ENCODE measurements at places on chromosomes 16 and 17. TPM values are rescaled to one million over a fixed set of nuclear protein-coding genes. Genes with fewer than 3 reads are reported as not detected.

- peak; percentile 52 for DNase-seq
Observed at GRCh38 chr17:38554430-38555350, 51.1 kb downstream of the SRCIN1 start.

- no peak for DNase-seq
Observed at GRCh38 chr17:539066-539465, 175.6 kb downstream of the VPS53 start.

THAP11 gene
- 18.1 TPM for total RNA-seq

GRCh38 chr16:31213877-31214707, at the start of gene TRIM72:
TRIM72 (plus strand) TSS chr16:31214119; CDS start chr16:31214739, 620 bp downstream.
- no peak for DNase-seq

CSH2 gene
- total RNA-seq = 4.3 TPM

- peak; percentile 23 for DNase-seq
Observed at GRCh38 chr16:76955629-76956028, 235.4 kb upstream of the MON1B start.

SOST gene
- not detected for total RNA-seq

ATP1B2 gene
- 0.89 TPM for total RNA-seq

SLC16A6 gene
- 0.34 TPM for total RNA-seq

GRCh38 chr16:28540346-28540745, 1.6 kb upstream of the NUPR1 start:
- no peak for DNase-seq

DNA sequence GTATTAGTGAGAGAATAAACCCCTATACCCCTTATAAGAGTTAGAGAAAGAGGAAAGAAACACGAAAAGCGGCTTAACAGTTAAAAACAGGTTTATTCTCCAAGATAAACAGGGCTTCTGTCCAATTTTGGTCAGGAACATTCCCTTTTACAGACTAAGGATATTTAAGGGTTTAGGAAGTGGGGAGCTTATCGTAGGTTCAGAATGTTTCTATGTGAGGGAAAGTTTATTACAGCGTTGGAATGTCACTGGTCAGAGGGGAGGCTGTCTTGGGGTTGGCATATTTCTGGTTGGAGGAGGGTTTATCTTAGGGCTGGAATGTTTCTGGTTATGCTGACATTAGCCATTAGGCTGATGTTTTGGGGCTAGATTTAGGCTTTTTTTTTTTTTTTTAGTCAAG, 34.1 kb upstream of the WWOX start:
- DNase-seq = peak; percentile 67

GRCh38 chr17:42459256-42459800, 650 bp downstream of the ATP6V0A1 start:
- peak; percentile 64 for DNase-seq

NOXO1 gene
- total RNA-seq = 0.89 TPM

MPP2 gene
- total RNA-seq = 8.0 TPM

- DNase-seq = no peak
Observed at GRCh38 chr17:83078378-83079351, 744 bp upstream of the METRNL start.

GRCh38 chr17:49108318-49108717, 24.3 kb upstream of the B4GALNT2 start:
- DNase-seq = peak; percentile 86

CAVIN1 gene
- 644 TPM for total RNA-seq

GRCh38 chr17:21814776-21815175, 122.5 kb downstream of the KCNJ18 start:
- no peak for DNase-seq

- no peak for DNase-seq
Observed at GRCh38 chr17:73986641-73987177, 216.8 kb upstream of the RPL38 start.

- no peak for DNase-seq
Observed at GRCh38 chr17:50181144-50181543, 15.3 kb downstream of the SGCA start.

GRCh38 chr16:71255721-71256120, 25.2 kb upstream of the HYDIN start:
- no peak for DNase-seq

DNA sequence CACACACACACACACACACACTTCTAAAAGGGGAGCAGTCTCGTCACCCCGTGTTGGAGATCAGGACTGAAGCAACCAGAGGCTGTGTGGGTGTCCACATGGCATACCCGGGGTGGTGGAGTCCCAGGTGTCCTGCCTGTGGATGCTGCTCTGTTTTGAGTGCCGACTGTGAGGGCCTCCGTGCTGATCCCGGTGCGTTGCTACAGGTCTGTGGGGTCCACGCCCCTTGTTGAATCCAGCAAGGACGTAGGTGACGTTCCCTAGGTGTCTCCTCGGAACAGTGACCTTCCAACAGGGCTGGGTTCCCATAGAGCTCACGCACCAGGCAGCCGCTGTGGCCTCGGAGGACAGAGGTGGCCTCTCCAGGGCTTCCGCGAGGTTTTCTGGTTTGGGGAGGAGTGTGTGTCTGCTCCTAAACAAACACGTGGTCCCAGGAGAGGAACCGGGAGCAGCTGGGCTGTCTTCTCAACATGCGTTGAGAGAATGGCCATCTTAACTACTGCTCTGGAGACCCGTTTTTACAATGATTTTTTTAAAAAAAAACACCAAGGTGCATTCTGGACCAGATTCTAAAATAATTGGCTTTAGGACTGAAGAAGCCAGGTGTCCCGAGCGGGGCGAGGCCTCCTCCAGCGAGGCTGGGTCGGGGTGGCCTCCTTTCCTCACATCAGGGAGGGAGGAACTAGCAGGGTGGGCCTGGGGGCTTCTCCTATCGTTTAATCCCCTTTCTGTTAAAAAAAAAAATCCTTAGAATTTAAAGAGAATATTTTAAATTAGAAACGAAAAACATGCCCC, 100.6 kb upstream of the ZNF750 start:
- DNase-seq = no peak
